ENCODE measurements at places on chromosomes 16 and 17.

DNA sequence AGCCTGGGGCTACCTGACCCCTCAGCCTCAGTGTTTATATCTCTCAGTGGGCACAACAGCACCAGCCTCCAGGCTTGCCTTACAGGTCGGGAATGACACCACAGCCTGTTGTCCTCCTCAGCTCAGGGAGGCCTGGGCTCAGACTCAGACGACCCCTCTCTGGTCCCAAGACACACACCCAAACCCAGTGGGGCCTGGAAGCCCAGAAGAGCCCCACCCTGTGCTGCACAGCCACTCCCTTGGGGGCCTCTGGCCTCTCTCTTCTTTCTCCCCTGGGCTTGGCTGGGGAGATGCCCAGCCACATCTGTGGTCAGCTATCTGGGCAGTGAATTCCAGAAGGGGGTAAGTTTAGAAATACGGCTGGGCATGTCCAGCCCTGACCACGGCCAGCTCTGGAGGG is 2.4 kb downstream of the NATD1 start:
- DNase-seq: no peak

DNA sequence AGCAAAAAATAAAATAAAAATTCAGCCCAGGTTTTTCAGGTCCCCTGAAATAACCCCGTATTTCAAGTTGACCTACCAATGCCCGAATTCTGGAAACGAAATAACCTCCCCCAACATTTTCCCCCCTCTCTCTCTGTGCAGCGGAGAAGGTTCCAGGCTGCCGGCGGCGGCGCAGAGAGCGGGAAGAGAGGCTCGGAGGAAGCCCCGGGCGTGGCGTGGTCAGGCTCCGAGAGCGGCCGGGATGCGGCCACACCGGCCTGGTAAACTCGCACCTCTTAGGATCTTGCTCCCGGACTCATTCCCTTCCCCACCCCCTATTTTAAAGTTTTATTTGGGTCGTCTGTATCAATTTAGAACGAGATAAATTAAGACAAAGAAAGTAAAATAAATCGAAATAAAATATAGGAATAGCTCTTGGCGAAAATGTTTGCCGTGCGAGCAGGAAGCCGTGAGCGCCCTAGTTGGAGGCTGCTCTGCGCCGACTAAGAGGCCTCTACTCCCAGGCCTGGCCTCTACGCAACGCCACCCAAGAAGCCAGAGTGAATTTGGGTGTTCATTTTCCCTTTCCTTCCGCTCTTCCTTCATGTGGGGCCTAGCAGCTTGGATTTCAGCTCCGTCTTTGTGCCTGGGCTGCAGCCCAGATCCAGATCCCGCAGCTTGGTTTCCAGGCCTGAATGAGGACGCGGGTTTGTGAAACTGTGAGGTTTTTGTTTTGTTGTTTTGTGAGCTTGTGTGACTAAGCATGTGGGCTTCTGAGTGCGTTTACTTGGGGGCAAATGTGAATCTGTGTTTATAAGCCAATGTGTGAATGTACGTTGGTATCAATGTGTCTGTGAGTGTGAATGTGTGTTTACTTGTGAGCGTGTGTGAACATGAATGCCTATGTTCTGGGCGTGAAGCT is 1.5 kb upstream of the HOXB6 start:
- no peak for DNase-seq

DNA sequence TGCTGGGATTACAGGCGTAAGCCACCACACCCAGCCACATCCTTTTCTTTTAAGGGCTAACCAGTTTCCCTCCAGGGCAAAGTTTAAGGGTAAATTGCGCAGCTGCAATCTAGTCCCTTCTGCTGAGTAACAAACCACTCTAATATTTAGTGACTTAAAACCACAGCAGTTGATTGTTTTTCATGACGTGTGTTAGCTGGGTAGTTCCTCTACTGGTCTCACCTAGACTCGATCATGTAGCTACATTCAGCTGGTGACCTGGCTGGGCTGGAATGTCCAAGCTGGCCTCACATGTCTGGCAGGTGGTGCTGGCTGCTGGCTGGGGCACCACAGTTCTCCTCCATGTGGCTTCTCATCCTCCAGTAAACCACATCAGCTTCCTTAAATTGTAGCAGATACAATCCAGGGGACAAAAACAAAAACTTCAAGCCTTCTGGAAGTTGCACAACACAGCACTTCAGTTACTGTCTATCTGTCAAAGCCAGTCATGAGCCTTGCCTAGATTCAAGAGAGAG is 75.5 kb downstream of the GPRC5B start:
- DNase-seq: peak; percentile 81

DNA sequence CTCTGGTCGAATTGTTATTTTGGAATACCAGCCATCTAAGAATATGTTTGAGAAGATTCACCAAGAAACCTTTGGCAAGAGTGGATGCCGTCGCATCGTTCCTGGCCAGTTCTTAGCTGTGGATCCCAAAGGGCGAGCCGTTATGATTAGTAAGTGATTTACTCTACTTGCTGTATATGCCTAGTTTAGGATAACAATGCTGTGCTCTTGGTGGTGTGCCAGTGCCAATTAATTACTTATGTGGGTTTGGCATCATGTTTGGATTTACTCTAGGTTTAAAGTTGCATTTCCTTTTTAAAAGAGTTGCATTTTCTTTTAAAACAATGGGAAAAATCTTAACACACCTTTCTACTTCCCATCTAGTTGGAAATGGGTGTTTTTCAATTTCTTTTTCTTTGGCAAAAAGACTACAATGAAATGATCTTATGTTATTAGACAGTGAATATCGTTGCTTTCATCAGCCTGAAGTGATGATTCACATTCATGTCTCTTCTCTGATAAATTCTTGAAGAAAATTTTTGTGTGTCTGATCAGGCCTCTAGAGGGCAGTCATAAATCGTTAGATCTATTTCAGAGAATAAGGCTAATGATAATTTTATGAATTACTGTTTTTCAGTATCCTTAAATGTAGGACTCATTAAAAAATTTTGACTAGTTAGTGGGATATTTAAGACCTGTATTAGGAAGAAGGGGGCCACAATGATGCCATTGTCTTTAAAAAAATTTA is 5.6 kb downstream of the SF3B3 start:
- peak; percentile 63 for DNase-seq

DNA sequence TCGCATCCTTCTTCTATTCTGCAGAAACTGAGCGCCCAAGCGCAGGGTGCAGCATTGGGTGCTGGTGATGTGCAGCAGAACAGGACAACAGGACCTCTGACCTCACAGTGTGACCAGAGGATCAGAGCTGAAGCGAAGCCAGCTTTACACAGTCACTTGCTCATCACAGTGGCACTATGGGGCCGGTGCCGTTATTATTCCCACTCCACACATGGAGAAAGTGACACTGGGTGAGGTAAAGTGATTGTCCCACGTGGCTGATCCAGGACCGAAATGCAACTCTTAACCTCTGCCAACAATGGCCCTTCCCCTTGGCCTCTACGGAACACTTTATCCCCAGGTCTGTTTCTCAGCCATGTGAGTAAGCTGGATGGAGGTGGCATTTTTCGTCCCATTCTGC is 171.2 kb downstream of the C16orf78 start:
- DNase-seq: no peak

DNA sequence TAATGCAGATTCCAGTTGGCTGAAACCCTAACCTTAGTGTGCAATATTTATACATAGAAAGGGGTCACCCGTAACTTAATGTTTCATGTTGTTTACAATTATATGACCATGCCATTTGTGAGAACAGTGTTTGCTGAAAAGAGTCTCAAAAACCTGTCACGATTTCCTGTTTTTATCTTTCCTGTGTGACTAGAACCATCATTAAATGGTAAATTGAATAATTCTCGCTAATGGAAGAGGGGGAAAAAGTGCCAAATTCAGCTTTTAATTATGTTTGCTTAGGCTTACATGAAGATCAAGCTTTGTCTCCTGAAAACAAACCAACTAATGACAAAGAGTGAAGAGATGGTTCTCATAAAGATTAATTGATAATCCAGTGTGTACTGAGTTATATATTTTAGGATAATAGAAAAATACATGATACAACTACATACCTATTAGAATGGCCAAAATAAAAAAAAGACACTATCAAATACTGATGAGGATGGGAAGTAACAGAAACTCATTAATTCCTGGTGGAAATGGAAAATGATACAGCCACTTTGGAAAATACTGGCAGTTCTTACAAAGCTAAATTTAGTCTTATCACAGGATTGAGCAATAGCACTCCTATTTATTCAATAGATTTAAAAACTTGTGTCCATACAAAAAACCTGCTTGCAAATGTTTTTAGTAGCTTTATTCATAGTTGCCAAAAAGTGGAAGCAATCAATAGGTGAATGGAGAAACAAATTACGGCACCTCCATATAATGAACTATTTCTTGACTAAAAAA is 141.7 kb downstream of the CDK5R1 start:
- no peak for DNase-seq

DNA sequence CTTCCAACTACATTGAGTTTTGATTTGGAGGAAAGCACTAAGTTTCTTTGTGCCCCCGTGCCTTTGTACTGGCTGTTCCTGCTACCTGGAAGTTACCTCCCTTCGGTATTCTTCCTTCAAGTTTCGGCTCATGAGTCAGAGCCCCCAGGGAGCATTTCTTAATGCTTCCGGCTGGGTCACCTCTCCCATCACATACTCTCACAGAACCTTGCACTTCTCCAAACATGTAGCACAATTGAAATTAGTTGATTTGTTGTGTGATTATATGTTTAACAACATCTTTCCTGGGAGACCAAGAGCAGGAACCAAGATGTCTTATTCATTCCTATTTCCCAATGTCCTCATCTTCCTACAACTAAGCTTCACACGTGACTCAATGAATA is 158.6 kb upstream of the CDH5 start:
- peak; percentile 87 for DNase-seq

DNA sequence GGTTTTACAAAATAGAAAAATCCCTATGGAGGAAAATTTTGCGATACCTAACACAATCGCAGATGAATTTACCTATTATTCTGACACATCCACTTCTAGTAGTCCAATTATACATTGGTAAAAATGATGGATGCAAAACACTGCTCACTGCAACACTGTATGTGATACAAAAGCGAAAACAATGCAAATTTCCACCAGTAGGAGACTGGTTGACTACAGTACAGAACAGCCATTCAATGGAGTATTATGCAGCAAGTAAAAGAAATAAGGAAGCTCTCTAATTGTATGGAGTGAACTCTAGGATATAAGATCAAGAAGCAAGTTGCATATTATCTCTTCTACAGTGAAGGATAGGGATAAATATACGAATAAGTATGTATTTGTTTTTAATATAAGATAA is 48.5 kb downstream of the SETD6 start:
- no peak for DNase-seq

GRCh38 chr17:50078430-50078829 is 16.7 kb upstream of the PDK2 start:
- DNase-seq: no peak

DNA sequence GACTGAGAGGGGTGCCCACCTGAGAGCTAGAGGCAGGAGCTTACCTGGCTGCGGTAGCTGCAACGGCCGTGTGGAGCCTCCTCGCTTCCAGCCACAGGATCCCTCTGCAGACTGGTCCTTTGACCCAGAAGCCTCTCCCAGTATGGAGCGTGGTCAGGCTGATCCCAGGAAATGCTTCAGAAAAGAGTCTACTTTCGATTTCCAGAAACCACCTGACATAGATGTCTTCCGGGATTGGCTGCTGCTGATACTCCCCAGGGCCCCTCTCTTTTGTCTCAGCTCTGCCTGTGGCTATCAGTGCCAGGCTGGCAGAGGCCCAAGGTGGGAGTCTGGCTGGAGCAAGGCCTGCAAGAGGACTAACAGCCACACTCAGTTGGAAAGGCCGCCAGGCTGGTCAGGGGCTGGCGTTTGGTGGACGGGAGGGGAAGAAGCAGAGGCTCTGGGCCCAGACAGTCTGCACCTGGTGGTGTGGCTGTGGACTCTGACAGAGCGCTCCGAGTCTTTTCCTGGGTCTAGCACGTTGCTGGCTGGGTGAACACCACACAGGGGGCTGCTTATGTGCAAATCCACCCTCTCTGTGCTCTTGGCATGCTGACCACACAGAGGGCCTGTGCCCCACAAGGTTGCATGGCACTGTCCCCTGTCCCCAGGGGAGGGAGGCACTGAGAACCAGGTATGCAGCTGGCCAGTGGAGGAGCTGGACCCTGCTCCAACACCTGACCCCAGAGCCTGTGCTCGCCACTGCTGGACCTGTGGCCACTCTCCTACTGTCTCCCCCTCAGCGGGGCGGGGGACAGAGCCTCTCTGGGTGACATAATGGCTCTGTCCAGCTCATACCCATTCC is at the start of gene LGALS3BP:
Gene LGALS3BP, minus strand, starts transcription at position 144 of the 844 bp plus-strand sequence. CDS start 2,732 bp downstream, outside the sequence.
- DNase-seq: peak; percentile 32

- DNase-seq: peak; percentile 94
These were observed 9.4 kb downstream of the METTL9 start for GRCh38 chr16:21608639-21609328.

DNA sequence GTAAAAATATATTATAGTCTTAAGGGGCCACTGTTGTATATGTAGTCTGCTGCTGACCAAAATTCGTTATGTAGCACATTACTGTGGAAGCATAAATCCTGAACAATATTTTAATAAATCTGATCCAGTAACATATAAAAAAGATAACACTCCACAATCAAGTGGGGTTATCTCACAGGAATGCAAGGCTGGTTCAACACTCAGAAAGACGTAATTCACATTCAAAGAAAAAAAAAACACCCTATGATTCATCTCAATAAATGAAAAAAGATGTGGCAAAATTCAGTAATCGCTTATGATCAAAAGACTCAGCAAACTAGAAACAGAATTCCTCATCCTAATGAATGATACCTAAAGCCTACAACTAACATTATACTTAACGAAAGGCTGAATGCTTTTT is 47.8 kb downstream of the CREBBP start:
- no peak for DNase-seq

DNA sequence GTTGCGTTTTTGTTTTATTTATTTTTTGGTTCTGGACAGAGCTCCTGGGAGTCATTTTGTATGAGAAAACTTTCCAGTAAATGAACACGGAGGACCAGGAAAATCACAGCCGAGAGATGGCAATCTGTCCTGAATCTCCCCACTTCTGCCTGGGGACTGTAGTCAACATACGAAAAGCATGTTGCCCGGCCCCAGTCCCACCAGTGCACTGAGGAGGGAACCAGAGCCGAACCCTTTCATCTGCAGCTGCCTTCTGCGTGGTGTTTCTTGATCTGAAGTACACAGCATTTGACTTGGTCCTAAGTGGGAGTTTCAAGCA is 18.9 kb downstream of the SNX11 start:
- no peak for DNase-seq
